Fibroblast of skin of right biceps (primary cell): ENCODE measurements at places on chromosomes 6 and 20.
A peak's percentile ranks its signal among the peaks of the same experiment; 100 is the strongest.

- DNase-seq, result no peak
These were observed 632.3 kb downstream of the TFAP2B start for GRCh38 chr6:51450958-51451357.

GRCh38 chr6:43744491-43744890 lies 25.5 kb upstream of the VEGFA start:
- no peak for DNase-seq

DNA sequence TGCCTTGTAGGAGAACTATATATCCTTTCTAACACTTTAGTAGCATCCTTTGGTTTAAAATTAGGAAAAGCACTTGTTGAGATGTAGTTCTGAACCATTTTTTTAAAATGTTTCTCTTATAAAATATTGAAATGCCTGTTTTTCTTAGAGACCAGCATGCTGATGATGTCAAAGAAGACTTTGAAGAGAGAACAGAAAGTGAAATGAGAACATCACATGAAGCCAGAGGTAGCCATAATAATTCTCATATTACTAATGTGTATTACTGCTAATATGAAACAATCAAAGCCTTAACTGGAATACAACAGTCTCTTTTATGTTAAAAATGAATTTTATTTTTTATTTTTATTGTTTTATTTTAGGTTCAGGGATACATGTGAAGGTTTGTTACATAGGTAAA lies 102.0 kb downstream of the SAMD3 start:
- DNase-seq, result no peak

GRCh38 chr6:20877008-20877937 lies 343.0 kb downstream of the CDKAL1 start:
- DNase-seq, result peak; percentile 91
